GM23248 (cell line): ENCODE measurements at places on chromosomes 5 and 9.

DNA sequence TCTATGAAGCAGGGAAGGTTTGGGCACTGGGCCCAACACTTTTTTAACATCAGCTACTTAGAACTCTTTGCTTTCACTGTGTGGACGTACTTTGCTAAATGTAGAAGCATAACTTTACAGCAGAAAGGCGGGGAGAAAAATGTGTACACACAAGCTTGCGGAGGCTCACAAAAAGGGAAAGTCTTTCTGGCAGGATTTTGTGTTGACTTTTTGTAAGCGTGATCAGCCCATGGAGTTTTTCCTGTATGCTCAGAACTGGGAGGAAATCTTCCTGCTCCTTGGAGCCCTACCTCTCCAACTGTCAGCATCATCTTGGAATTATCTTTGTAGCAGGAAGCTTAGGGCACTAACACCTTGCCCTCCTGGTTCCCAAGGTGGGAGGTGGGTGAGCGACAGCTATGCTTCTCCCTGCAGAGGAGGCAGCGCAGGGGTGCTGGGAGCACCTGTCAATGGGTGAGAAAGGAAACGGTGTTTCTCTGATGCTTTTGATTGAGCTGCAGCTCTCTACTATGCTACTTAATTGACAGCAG lies 321.9 kb downstream of the GADD45G start:
- no peaks in the 10 kb centered on the region for H3K27me3 ChIP-seq
- DNase-seq, result no peak
- no peaks in the 10 kb centered on the region for H3K36me3 ChIP-seq

- peak overlapping the region; percentile 89 for H3K4me3 ChIP-seq
- DNase-seq, result peak; percentile 78
- no peaks in the 10 kb centered on the region for H3K27me3 ChIP-seq
- peak overlapping the region; percentile 99 for H3K27ac ChIP-seq
These were observed 149.1 kb upstream of the KLF4 start for GRCh38 chr9:107638521-107639310.

GRCh38 chr5:162444129-162444762 lies 376.7 kb downstream of the GABRG2 start:
- H3K4me3 ChIP-seq, result no peak overlapping the region
- no peak for DNase-seq
- no peak overlapping the region for H3K27ac ChIP-seq
- H3K36me3 ChIP-seq, result no peaks in the 10 kb centered on the region
- H3K27me3 ChIP-seq, result no peaks in the 10 kb centered on the region
- no peaks in the 10 kb centered on the region for H3K4me1 ChIP-seq

- no peak overlapping the region for H3K27ac ChIP-seq
- no peak for DNase-seq
- no peaks in the 10 kb centered on the region for H3K27me3 ChIP-seq
- no peaks in the 10 kb centered on the region for H3K36me3 ChIP-seq
- no peaks in the 10 kb centered on the region for H3K4me1 ChIP-seq
These were observed 101.7 kb downstream of the BNC2 start for GRCh38 chr9:16768816-16769215.

DNA sequence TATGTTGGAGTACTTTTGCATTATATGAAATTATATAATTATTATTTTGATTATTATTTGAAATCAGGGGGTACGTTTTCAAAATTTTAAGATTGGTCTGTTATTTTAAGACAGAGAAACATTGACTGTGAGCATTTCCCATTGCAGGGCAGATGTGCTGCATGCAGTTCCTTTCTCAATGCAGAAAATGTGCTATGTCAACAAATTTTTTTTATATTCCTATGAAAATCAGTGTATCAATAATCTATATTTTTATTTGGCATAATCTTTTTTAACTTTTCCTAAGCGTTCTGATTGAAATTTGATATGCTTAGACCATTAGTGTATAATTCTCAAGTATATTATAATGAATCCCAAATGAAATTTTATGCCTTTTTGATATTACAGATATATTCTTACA lies 41.8 kb upstream of the LRRC70 start:
- no peak for DNase-seq
- H3K27ac ChIP-seq, result no peak overlapping the region
- H3K4me3 ChIP-seq, result no peak overlapping the region
- H3K36me3 ChIP-seq, result no peaks in the 10 kb centered on the region
- no peaks in the 10 kb centered on the region for H3K27me3 ChIP-seq
- no peaks in the 10 kb centered on the region for H3K4me1 ChIP-seq
